A549 treated with GW870086 at 1 μM for 4 hours (cell line): ENCODE measurements at places on chromosomes 7 and 10. TPM values are rescaled to one million over a fixed set of nuclear protein-coding genes. Genes with fewer than 3 reads are reported as not detected.

The FAM200A gene
- total RNA-seq = 4.9 to 7.0 TPM (median 6.9 TPM) in 5 replicates

The HYAL4 gene
- 0.07 TPM in 1 of 5 replicates, not detected in the others for total RNA-seq

The PSMA2 gene
- total RNA-seq = 196 to 218 TPM (median 201 TPM) in 5 replicates

The RBM33 gene
- 20.6 to 27.8 TPM (median 24.8 TPM) in 5 replicates for total RNA-seq

The PCGF5 gene
- total RNA-seq = 38.4 to 45.7 TPM (median 42.4 TPM) in 5 replicates

The PVRIG gene
- 0.08 TPM in 1 of 5 replicates, not detected in the others for total RNA-seq

The TET1 gene
- total RNA-seq = 0.27 to 0.72 TPM (median 0.58 TPM) in 5 replicates

The PRR15 gene
- 2.3 to 4.0 TPM (median 3.2 TPM) in 5 replicates for total RNA-seq

The NXPH1 gene
- not detected in 5 replicates for total RNA-seq

The UNCX gene
- not detected in 5 replicates for total RNA-seq

The DNA2 gene
- 7.4 to 10.5 TPM (median 9.1 TPM) in 5 replicates for total RNA-seq

The PKD2L1 gene
- 0.06 to 0.39 TPM (median 0.08 TPM) in 4 of 5 replicates, not detected in the other for total RNA-seq

The HTRA1 gene
- total RNA-seq = 51.9 to 68.9 TPM (median 57.0 TPM) in 5 replicates
